ENCODE measurements at places on chromosomes 2 and 18.

DNA sequence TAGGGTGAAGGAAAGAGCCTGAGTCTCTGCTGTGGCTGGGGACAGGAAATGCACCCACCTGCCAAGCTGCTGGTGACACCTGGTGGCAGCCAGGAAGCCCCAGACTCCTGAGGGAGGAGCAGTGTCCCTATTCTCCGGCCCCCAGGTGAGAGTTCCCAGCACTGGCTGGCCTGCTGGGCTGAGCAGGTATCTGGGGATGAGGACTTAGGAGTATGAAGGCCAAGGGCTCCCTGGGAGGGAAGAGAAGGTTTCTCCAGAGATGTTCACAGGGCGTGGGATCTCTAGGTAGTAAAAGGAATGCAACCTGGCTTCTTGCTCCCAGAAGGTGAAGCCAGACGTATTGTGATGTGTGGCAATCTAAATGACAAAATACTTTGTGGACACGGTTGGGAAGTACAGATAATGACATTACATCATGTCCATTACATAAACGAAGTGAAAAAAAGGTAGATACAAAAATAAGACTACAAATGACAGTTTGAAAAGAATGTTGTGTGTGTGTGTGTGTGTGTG, 75.8 kb upstream of the SLC1A4 start:
- DNase-seq = no peak

- DNase-seq = no peak
These were observed 5.3 kb downstream of the LHCGR start for GRCh38 chr2:48750128-48750739.

GRCh38 chr2:54455563-54456361, at the start of gene SPTBN1:
Gene SPTBN1 (plus strand): TSS chr2:54456327. CDS start chr2:54526419, 70,092 bp downstream.
- no peak for DNase-seq

GRCh38 chr2:198242093-198242492, 437.7 kb downstream of the PLCL1 start:
- DNase-seq = no peak

GRCh38 chr2:496729-497128, 180.5 kb downstream of the TMEM18 start:
- DNase-seq = no peak

DNA sequence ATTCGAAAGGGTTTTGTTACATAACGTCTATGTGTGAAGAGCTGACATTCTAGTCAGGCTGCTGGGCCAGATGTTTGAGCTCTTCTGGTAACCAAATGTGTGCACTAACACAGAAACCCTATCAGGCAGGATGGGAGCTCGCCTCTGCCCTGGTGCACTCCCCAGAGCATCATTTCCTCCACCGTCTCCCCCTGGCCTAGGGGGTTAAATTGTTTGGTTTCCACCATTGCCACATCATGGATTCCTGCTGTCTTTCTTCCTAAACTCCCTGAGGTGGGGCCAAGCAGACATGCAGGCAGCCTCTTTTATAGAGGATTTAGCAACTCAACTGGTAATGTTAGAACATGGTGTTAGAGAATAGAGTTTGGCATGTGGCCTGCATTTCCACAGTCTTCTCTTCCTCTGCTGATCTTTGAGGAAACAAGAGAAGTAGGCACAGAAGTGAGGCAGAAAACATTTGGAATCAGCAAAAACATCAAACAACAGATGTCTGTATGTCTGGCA, 87.3 kb downstream of the ANTXR1 start:
- DNase-seq = no peak

DNA sequence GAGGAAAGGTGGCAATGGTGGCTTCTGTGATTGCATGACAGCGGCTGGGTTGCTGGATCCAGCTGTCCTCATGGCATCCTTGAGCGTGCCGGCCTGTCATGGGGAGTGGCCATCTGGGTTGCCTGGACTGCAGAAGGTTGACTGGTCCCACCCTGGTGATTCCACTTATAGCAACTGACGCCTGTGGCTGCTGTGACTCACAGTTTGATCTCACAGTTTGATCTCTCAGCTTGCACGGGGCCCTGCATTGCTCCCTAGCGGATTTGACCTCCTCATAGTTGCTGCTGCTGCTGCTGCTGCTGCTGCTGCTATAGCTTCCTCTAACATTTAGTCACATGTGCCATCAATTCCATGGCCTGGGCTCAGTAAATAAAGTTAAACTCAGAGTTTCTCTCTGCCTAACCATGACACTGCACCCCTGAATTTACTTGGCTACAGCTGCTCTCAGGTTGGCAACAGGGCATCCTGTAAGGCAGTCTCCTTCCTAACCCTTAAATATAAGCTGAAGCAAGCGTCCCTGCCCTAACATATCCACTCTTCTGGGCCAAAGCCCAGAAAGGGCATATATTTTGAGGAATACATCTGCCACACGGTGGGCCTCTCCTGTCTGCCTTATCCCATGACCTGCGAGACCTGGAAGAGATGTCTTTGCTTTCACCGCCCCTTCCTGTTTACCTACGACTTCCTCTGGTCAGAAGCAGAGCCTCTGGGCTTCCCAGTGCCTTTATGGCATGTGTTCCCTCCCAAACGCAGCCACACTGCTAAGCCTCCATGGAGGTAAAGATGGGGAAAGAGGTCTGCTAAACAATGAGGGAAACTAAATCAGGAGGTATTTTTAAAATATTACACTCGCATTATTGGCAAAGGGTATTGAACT, 37.8 kb upstream of the CCDC150 start:
- DNase-seq = no peak

GRCh38 chr2:138632066-138632620, 130.6 kb downstream of the SPOPL start:
- DNase-seq = no peak

DNA sequence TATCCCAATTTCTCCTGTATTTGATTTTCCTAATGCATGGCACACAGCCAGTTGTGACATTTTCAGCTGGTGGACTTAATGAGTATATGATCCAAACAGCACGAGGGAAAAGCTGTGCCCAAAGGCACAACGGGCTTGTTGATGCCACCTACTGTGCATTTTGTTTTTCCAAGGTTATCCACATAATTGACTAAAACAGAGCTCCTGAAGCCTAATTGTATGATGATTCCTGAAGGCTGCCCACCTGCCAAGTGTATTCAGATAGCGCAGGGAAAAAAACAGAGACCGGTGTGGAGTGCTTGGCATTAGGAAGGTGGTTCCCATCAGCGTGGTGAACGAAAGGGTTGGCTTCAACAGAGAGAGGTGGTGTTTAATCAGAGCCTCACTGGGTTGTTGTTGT, 14.9 kb downstream of the RBMS1 start:
- DNase-seq = no peak

- DNase-seq = no peak
These were observed 18.4 kb downstream of the ST8SIA5 start for GRCh38 chr18:46738491-46738890.
